ENCODE measurements at places on chromosomes 1 and 21.

GRCh38 chr1:226203655-226204054 is 17.1 kb upstream of the ACBD3 start:
- DNase-seq = no peak

DNA sequence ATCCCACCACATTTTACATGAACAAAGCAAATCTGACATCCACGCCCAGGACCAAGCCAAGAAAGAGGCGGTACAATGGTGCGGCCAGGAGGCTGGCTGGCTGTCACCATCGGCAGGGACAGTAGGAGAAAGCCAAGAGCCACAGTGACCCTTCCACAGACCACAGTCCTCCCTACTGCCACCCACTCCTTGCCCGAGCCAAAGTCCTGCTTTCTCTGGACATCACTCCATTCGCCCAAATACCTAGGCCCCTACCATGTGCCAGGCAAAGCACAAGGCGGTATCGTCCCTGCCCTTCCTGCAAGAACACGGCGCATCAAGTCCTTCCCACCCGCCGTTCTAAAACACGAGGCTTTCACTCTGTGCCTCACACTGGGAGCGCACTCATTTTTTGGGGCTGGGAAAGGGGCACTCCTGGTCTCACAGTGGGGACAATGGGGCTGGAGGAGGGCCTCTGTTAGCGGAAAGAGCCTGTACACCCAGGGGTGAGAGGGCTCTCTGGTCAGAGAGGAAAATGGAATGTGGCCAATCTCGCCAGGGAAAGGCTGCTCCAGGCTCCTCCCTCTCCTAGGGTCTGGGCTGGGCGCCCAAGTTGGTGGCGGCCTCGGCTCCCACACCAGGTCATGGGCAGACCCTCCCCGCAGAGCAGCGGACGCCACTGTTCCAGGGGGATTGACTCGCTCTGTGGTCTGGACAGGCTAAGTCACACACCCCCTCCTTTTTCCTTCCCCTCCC is 26.5 kb downstream of the SSBP3 start:
- no peak for DNase-seq

- no peak for DNase-seq
Measured at GRCh38 chr1:27391511-27392095, 819 bp upstream of the GPR3 start.

DNA sequence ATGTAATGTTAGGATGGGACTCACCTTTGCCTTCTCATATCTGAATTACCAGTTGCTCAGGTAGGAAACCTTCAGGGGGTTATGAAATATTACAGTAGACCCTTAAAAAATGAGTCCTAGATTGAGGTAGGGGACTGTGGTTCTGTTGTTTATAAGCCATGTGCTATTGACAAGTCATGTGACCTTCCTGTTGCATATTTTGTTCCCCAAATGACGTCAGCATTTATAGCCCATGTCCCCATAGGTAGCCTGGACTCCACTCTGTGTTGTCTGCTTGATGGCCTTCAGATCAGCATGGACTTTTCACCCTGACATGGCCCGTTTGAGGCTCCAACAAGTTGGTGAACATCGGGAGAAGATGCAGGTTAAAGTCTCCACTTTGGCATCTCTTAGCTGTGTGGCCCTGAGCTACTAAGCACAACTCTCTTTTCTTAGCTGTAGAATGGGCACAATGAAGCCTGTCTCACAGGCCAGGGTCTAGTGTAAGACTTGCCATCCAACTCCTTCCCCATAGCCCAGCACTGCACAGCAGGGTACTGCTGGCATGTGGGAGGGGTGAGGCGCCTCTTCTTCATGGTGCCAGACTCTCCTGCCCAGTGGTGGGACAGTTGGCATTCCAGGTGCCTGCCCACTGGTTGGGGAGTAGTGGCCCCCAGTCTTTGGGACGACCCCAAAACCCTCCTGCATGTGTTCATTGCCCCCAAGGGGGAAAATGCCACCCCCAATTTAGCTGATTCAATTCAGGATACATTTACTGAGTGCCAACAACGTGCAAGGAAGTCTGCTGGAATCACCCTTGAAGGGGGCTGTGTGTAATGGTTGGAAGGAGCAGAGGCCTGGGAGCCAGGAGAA is 36.1 kb upstream of the TTC22 start:
- DNase-seq = no peak

DNA sequence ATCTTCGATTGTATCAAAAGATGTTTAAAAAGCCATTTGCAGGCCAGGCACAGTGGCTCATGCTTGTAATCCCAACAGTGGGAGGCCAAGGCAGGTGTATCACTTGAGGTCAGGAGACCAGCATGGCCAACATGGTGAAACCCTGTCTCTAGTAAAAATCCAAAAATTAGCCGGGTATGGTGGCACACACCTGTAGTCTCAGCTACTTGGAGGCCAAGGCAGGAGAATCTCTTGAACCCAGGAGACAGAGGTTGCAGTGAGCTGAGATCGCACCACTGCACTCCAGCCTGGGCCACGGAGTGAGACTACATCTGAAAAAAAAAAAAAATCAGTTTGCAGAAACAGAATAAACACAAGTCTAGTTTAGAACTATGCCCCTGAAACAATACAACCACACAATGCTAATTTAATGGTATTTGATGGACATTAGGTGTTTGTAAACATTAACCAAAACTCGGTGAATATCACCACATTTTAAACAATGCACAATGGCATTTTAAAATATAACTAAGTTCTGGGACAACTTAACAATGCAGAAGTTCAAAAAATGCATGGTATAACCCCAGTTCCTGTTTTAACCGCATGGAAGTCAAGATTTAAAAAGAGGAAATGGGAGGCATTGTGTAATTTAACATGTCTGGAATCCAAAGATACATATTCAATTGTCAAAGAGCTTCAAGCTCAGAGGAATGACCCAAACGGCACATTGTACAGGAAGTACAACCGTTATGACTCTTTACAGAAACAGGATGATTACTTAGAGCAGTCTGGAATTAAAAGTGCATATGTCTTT is 7.1 kb upstream of the PTTG1IP start:
- DNase-seq = no peak

DNA sequence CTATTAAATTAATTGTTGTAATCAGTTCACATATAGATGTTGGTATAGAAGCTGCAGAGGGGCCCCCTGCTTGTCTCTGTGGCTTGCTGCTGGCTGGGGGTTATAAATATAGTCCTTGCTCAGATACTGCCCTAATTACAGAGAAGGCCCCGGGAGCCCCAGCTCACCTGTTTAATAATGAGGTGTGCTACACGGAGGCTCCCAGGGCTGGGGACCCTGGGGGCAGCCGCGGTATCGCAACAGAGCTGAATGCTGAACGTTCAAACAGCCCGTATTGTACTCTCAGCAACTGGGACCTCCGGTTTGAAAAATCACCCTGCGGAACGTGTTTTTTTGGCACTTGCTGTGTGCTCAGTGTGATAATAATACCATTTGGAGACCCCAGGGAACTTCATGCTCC is 309.3 kb downstream of the CAMTA1 start:
- DNase-seq = no peak

DNA sequence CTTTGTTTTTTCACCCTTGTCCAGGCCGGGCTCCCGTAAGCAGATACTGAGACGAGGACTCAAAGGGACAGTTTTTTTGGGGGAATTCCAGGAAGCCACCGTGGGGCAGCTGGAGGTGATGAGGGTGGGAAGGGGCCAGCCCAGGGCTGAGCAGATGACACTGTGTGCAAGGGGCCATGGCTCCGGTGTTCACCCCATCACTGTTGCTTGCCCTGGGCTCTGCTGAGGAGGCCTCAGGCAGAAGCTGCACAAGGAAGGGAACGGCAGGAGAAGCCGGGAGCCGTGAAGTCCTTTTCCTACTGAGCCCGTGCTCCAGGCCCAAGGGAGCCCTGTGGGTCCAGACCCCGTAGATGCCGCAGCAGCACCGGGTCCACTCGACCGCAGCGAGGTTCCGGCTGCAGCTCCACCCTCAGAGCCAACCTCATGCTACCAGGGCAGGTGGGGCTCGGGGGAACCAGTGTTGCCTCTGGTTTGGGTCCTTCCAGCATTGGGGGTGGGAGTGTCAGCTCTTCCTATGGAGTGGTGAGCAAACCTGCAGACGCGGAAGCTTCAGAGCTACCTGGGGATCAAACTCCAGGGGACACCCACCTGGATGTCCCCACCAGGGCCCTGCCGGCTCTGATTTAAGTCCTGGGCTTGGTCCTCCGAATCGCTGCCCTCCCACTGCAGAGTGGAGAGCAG is 4.3 kb upstream of the CALML6 start:
- no peak for DNase-seq

- DNase-seq = no peak
Measured at GRCh38 chr21:29217818-29218291, 80.9 kb upstream of the BACH1 start.

DNA sequence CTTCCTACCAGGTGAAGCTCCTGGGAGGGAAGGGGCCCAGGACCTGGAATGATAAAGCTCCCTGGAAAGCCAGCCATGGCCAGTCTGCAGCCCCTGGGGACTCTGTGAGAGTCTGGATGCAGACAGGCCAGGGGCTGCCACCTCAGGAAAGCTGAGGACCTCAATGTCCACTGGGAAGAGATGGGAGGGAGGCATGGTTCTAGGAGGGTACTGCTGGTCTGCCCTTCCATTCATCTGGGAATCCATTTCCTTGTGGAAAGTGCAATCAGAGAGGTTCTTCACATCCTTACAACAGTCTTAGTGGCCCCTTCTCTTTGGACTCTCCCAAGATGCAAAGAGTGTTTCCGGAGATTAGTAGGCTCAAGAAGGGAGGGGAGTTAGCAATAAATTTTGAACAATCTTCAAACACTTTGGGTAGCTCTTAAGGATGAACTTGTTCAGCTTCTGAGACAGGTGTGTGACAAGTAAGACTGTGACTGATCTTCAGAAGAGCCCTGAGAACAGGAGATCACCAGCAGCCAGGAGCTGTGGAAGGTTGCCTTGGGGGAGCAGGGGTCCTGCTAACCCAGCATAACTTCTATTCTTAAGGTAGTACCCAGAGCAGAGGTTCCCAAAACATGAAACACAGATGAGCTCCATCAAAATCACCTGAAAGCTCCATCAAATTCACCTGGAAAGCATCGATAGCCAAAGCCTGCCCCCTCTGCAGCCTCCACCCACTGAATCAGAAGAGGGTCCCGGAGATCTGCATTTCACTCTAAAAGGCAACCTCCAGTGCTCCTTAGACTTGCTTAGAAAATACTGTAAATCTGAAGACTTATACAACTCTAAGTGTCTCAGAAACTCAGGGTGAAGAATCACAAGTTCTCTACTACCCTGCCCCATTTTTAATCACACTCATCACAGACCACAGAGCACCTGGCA is 616 bp upstream of the LAX1 start:
- DNase-seq = no peak

DNA sequence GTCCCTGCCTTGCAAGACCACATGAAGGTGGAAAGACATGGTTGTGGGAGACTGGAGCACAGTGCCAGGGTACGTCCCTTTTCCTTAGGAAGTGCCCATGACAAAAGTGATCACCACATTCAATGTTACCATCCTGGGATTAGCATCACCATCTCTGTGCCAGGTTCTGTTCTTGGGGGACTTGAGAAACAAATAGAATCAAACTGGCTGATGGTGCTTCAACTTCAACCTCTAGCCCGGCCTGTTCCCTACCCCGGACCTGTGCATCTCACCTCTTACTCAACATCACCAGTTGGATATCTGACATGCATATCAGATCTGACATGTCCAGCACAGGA is 153.3 kb downstream of the GRIK3 start:
- DNase-seq = no peak

GRCh38 chr1:94434365-94435045 is 16.3 kb downstream of the ABCD3 start:
- no peak for DNase-seq

GRCh38 chr1:18957532-18958300 is 1.2 kb upstream of the IFFO2 start:
- DNase-seq = no peak

- no peak for DNase-seq
Measured at GRCh38 chr1:1407636-1408318, 684 bp upstream of the MRPL20 start.

DNA sequence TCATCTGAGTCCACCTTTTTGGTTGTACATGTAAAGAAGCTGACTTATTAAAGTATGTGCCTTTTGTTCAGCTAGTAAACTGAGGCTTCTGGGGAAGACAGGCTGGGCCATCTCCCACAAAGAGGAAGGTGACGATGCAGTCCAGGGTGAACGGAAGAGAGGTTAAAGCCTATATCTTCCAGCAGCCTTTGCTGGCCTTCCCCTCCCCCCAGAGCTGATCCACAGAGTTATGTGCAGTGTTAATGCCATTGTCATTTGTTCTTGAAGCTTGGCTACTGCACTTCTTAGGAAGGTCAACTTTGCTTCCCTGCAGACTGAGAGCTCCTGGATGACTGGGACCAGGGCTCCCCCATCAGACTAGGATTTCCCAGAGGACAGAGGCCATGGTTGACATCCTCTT is 2.2 kb downstream of the SLC30A2 start:
- no peak for DNase-seq

DNA sequence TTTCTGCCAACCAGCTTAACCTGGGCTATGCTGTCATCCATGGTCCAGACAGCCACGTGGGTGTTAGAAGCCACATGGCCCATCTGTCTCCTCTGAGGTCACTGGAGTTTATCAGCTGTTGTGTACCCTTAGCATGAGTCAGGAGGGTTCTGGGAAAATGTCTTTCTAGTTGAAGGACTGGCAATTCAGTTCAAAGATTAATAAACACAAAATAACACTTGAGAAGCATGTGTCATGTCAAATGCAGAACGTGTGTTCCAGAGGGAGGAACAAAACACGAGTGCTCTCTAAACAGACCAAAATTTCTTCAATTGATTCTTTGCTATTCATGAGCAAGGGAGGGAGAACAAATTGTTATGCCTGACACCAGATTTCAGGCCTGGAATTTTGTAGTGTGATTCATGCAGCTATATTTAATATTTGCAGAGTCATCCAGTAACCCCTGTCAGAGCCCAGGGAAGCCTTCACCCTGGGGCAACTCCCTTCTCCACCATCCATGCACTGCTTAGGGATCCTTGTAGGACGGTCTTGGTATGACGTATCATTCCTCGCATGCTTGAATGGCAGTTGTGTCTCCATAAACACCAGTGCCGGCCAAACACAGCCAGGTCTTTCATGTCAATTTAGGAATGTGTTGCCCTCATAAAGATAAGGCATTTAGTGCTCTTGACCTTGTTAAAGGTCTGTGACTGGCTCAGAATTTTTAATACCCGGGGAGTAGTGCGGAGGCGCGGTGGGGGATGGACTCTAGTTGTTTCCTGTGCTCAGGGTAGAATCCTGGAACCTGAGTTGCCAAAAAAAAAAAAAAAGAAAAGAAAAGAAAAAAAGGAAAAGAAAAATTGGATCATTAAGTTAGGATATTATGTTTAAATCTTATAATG is 27.7 kb upstream of the DYRK1A start:
- DNase-seq = no peak

DNA sequence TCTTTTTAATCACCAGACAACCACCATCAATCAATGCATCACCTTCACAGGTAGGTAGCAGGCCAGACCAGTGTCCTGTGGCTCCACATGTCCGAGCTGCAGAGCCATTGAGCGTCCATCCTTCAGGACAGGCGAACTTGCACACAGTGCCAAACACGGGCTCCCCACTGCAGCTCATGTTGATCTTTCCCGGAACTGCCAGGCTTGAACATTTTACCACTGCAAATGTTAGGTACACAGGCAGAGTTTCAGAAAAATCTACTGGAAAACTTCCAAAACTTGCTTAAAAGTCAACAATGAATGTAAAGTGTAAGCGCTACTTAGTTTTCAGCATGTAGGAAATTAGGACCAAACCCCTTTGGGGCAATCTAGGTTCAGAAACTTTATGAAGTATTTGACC is 6.6 kb downstream of the SELE start:
- DNase-seq = no peak

- no peak for DNase-seq
Measured at GRCh38 chr1:79355090-79355489, 348.6 kb upstream of the ADGRL4 start.

- no peak for DNase-seq
Measured at GRCh38 chr1:89089962-89090361, 25.0 kb upstream of the GBP1 start.

GRCh38 chr1:8640950-8641349 is 176.5 kb downstream of the RERE start:
- no peak for DNase-seq

Data from activated CD8-positive, alpha-beta memory T cell treated with anti-CD3 and anti-CD28 coated beads for 4 hours (primary cell).